ENCODE measurements at places on chromosomes 5 and 9.

GRCh38 chr5:124979251-124979650, 232.8 kb upstream of the ZNF608 start:
- no peak for DNase-seq

- no peak for DNase-seq
Observed at GRCh38 chr5:10936081-10936855, 175.2 kb upstream of the DAP start.

DNA sequence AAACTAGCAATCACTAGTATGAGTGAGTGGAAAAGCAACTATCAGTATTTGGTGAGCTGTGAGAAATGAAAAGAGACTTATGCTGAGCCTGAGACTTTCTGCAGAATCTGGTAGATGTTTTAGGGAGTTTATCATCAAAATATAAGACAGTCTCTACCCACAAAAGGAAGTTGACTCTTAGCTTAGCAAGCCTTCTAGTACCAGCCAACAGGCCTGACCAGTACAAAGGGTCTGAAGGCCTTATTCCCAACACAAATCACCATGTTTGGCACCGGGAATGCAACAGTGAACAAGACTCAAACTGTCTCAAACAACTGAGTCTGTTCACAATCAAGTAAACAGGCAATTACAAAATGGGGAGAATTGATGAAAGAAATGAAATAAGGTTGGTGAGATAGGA, 244.4 kb downstream of the CWC27 start:
- no peak for DNase-seq

- DNase-seq, result no peak
Observed at GRCh38 chr5:170312666-170313065, 15.1 kb upstream of the LCP2 start.

- DNase-seq, result no peak
Observed at GRCh38 chr9:105216440-105217178, 27.8 kb upstream of the SLC44A1 start.

DNA sequence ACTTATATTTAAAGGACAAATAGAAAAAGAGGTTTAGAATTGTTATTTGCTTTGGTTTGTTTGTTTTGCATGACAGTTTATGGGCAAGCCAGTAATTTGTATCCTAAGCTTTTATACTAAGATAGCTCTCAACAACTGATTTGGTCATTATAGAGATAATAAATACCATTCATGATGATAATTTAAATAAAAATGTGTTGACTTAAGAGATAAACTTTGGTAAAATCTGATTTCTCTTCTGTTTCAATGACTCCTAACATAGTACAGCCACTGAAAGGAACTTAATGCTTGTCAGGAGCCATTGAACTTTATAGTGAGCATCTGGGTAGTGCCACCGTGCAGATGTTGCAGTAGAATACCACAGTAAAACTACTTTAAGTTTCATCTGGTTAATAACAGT, 160.7 kb upstream of the ACOT12 start:
- no peak for DNase-seq

GRCh38 chr5:120330558-120330957, 133.5 kb upstream of the PRR16 start:
- no peak for DNase-seq

DNA sequence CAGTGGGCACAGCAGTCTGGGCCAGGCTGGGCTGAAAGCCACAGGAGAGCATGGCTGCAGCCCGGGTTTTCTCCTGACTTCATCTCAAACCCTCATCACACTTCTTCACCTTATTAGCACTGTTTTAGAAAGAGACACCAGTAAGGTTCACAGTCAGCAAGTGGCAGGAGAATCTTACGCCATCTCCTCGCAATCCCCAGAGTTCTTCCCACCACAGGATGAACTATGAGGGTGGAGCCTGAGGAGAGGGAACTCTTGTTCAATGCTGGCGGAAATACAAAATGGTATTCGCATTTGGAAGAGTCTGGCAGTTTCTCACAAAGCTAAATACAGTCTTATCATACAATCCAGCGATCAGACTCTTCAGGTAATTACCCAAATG, 14.7 kb downstream of the BICD2 start:
- no peak for DNase-seq

DNA sequence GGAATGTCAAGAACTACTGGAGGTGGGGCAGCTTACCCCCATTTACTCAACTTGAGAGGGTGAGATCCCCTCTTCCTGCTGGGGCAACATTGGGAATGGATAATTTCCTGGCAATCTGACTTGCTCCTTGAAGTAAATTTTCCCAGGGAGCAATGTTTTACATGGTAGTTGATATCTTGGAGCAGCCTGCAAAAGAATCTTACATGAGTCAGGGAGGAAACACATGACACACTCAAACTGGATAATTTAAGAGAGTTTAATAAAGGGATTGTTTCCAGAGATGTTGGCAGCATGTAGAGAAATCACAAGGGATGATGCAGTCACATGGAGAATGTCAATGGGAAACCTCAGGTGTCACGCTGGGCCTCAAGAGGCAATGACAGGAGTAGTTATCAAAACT, 212.5 kb downstream of the GAS1 start:
- no peak for DNase-seq

DNA sequence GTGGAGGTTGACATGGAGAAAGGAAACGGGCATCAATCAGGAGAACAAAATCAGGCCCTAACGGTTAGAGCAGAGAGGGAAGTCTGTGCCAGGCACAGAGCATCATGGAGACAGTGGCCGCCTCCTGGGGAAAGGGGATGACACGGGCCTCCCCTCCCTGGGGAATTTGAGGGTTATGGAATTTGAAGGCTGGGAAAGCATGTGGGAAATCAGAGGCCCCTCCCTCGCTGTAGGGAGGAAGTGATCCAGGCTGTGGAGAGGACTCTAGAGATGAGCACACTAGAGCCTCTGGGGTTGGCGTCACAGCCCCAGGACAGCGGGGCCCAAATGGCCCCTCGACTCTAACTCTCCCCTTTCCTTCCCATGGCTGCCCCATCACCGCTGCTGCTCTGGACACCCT, 36.7 kb downstream of the PROP1 start:
- DNase-seq, result no peak

DNA sequence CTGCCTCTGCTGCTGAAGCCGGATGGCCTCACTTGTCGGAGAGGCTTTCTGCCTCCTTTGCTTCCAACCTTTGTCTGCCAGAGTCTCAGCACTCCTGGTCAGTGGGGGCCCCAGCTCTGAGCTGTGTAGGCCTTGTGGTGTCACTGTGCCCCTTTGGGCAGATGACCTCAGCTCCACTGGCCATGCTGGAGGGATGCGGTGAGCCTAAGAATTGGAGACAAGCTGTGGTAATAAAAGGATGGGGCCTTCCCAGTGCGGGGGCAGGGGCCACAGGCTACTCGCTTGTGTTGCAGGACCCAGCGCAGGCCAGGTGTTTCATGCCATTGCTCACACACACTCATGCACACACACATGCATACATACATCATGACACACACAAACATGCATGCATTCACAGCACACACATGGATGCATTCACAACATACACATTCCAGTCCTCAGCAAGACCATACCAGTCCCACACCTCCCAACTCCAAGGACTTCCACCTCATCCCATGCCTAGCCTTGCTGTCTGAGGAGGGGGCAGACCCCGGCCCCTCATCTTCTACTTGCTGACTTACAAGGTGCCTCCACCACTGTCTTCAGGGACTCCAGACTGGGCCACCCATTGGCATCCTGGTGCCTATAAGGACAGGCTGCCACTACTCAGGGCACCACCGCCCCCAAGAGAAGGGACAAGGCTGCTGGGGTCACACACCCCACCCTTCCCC, 237.7 kb downstream of the SYK start:
- DNase-seq, result no peak

DNA sequence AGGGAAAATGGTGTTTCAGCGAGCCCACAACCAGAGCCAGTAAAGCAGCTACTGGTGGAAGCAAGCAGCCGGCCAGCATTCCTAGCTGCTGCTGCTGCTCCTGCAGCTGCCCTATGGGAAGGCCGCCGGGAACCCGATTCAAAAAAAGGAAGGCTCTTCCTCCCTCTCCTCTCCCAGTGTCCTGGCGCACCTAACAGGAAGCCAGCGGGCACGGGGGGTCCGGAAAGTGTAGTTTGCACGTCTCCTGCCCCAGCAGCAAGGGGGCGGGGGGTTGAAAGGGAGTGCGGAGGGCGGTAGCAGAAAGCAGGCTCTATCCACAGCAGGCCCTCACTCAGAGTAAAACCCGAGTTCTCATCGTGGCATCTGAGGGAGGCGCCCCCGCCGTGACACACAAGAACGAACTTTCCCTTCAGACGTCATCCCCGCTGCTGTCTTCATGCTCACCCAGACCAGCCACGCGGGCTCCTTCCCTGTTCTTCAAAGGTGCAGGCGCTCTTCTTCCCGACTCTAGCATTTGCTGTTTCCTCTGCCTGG, 16.5 kb downstream of the GRXCR2 start:
- no peak for DNase-seq

- no peak for DNase-seq
Observed at GRCh38 chr5:10478436-10478835, 36.8 kb downstream of the ROPN1L start.

- DNase-seq, result no peak
Observed at GRCh38 chr5:141945511-141946051, 12.4 kb downstream of the PCDH12 start.

GRCh38 chr5:72849546-72849945, 33.1 kb downstream of the TNPO1 start:
- no peak for DNase-seq

DNA sequence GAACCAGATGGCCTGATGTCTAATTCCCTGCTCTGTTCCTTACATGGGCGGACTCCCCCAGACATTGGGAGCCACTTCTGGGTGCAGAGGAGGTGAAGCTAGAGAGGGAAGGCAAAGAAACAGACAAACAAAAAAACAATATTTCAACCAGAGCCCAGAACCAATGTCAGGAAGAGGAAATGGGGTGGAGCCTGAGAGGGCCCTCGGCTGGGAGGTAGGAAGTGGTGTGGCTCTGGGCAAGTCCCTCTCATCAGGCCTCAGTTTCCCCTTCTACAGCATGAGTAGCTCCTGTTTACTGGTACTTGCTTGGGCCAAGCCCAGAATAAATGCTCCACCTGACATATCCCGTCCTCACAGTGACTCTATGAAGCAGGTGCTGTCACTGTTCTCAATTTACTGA, 11.1 kb downstream of the SH2D3C start:
- DNase-seq, result no peak

DNA sequence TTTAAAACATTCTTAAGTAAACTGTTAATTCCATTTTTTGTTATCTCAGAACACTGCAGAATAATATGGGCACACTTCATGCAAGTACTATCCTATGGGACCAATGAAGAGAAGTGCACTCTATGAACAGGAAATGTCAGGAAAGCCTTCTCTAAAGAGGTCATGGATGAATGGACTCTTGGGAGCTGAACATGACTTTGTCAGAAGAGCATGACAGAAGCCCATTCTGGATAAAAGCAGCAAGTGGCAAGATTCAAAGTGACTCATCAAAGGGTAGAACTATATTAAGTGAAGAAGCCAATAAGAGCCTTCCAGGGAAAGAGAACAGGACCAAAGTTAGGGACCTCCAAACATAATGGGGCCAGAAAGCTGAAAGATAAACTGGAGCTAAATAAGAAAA, 94.0 kb downstream of the RAPGEF6 start:
- DNase-seq, result no peak

GRCh38 chr5:167348980-167349379, 942.5 kb upstream of the WWC1 start:
- DNase-seq, result no peak

DNA sequence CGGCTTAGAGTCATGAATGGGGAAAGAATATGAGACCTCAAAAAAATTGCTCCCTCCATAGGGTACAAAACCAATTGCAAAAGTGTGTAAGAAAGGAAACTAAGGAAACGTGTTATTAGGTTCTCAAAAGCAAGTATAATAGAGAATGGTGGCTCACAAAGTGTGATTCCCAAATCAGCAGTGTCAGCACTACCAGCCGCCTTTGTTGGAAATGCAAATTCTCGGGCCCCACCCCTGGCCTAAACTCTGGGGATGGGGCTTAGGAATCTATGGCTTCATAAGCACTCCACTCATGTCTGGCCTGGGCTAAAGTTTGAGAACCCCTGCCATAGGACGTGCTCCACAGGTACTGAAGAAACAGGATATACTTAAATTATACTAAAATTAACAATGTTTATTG, 1.6 kb upstream of the CCDC69 start:
- no peak for DNase-seq

GRCh38 chr9:98906273-98907040, 37.2 kb upstream of the COL15A1 start:
- DNase-seq, result no peak

GRCh38 chr9:39588500-39589137, 233.2 kb downstream of the SPATA31A1 start:
- no peak for DNase-seq

- DNase-seq, result no peak
Observed at GRCh38 chr9:92728831-92729734, 35.5 kb downstream of the BICD2 start.

- DNase-seq, result no peak
Observed at GRCh38 chr5:105993027-105993426, 1677.7 kb downstream of the EFNA5 start.

GRCh38 chr9:38084556-38084880, 15.5 kb upstream of the SHB start:
- no peak for DNase-seq

GRCh38 chr5:171957591-171958251, 48.7 kb downstream of the FBXW11 start:
- peak; percentile 29 for DNase-seq

- peak; percentile 48 for DNase-seq
Observed at GRCh38 chr5:141637767-141638419, 1.1 kb downstream of the RELL2 start.

- no peak for DNase-seq
Observed at GRCh38 chr9:108568093-108568492, 287.7 kb downstream of the ACTL7B start.

GRCh38 chr5:145667742-145668141, 167.4 kb downstream of the PRELID2 start:
- DNase-seq, result no peak

- DNase-seq, result no peak
Observed at GRCh38 chr9:127185931-127186781, 63.7 kb upstream of the ANGPTL2 start.

GRCh38 chr5:167652690-167653089, 638.8 kb upstream of the WWC1 start:
- DNase-seq, result no peak

DNA sequence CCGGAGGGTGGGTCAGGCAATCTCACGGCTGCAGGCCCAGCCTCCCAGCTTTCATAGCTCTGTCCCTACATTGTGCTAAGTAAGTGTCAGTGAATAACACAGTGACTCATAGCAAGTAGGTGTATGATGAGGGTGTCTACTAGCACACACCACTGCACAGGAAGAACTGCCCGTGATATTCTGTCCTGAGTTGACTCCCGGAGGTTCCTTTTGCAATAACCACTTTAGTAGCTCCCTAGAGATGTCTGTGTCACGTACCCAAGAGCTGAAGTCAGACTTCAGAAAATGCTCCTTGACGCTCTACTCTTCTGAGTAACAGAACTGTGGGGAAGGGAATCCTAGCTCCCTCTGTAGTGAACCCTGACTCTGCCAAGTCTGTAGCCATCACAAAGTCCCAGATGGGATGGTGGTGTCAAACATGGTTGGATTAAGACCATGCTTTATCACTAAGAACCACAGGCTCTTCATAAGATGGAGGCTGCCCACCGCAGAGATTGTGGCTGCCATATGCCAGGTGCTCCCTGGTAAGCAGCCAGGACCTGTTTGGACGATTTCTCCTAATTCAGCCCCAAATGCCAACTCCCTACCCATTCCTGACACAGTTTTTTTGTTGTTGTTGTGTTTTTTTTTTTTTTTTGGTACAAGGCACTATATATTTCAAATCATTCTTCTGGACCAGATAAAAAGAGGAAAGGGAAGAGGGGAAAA, 352.6 kb upstream of the PANK3 start:
- no peak for DNase-seq

Measured in central memory CD8-positive, alpha-beta T cell (primary cell).